Effector memory CD4-positive, alpha-beta T cell (primary cell): ENCODE measurements at places on chromosomes 13 and 19.

DNA sequence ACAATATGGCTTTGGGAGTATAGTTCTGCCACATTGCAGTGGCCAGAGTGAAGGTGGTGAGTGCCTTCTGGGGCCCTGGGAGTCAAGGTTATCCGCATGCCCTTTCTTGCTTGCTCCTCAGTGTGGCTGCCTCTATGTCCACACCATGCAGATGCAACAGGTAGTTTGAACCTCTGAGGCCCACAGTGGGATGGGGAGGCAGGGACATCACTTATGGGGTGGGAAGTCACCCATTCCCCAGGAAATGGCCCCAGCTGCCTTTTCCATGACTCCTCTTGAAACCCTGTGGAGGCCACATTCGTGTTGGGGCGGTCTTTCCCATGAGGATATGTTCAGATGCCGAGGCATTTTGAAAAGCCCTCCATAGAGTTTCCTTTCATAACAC, 20.0 kb upstream of the ALOX5AP start:
- no peak for DNase-seq

GRCh38 chr13:43629691-43630480, 156.9 kb downstream of the ENOX1 start:
- DNase-seq = no peak

DNA sequence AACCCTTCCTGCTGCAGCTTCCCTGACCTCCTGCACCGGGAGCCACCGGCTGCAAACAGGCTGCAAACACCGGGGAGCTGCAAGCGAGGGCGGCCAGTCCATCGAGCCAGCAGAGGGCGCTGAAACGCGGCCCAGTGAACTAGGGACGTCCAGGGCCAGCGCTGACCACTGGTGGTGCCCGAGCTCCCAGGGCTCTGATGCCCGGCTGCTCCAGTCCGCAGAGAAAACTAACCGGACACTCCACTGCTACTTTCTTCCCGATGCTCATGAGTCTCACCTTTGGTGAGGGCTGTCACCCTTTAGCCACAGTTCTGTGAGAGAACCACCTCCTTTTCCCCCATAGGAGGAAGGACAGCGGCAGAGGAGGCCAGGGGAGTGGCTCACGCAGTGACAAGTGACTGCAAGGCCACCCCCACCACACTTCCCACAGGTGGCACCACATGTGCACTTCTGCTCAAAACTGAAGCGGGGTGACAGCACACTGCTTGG, 82.8 kb upstream of the MTIF3 start:
- DNase-seq = no peak

GRCh38 chr13:51192348-51192747, 29.9 kb upstream of the FAM124A start:
- DNase-seq = no peak

DNA sequence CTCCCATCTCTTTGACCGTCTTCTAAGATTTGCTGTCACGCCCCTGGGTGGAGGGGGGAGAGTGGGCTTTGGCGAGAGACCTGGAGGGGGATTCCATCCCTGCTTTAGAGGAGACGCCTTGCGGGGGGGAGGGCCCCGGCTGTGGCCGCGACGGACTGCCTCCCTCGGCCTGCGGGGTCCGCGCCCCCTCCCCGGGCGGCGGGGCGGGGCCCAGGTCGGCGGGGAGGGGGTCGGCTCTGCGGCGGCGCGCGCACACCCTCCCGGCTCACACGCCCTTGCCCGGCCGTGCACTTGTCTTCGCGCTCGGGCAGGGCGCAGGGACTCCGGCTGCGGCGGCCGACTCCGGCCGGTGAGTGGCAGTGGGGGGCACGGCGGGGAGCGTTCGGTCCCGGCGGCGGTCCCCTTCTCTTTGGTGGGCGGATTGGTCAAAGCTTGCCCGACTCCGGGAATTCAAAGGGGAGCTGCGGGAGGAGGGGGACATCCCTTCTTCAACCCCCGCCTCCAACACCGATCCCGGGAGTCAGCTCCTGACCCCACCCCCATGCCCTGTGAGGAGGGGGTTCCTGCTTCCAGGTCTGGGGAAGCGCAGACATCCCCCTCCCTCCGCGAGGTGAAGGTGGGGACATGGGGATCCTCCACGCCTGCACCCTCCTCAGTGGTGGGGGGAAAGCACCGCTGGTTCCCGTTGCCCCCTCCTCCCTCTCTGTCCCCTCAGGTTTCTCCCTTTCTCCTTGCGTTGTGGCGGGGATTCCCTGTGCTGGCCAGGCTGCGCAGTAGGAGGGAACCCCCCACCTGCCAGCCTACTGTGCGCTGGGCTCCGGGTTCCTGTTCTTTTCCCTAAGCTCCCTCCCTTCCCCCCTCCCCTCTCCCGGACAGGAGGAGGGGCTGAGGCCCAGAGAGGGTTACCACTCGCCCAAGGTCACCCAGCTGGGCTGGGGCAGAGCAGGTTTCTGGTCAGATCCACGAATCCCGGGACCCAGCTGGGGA, 14.6 kb upstream of the KCNN1 start:
- no peak for DNase-seq

GRCh38 chr19:13844130-13844631, 32.8 kb upstream of the NANOS3 start:
- DNase-seq = no peak

DNA sequence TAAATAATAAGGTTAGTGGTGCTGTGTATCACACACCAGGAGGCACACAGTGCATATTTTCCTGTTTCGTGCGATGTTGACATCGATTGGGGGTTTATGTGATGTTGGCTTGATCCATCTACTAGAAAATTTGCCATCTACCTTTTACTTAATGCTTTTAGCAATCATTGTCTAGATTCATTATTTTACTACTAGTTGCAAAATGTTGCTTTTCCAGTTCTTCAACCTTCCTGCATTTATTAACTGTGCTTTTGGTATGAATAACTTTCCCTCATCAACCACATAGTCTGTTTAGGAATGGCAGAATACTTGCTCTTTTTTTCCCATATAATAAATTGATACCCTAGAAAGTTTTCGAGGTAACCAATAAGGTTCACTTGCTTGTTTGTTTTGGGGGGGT, 17.5 kb downstream of the C13orf42 start:
- no peak for DNase-seq

- no peak for DNase-seq
Measured at GRCh38 chr13:77565635-77566034, 30.1 kb downstream of the SCEL start.

DNA sequence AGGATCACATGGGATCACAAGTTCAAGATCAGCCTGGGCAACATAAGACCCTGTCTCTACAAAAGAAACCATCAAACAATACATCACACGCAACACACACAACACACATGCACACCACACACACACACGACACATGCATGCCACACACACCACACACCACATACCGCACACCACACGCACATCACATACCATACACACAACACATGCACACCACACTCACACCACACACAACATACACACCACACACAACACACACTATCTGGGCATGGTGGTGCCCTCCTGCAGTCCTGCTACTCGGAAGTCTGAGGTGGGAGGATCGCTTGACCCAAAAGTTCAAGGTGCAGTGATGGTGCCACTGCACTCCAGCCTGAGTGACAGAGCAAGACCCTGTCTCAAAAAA, 198.3 kb downstream of the USP12 start:
- DNase-seq = no peak

DNA sequence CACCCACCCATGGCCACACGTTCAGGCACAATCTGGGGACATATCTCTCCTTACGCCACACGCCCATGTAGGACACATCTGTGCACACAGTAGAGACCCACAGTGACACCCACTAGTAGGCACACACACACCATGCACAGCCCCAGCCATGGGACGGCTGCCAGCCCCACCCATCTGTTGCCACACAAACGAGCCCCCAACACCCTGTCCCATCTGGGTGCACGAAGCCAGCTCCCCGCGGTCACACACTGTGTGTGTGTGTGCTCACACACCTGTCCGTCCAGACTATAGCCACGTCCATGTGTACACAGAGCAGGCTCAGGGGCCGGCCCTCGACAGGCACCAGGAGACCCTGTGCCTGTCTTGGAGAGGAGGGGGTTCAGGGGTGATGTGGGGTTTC, 10.6 kb downstream of the ERFL start:
- no peak for DNase-seq

DNA sequence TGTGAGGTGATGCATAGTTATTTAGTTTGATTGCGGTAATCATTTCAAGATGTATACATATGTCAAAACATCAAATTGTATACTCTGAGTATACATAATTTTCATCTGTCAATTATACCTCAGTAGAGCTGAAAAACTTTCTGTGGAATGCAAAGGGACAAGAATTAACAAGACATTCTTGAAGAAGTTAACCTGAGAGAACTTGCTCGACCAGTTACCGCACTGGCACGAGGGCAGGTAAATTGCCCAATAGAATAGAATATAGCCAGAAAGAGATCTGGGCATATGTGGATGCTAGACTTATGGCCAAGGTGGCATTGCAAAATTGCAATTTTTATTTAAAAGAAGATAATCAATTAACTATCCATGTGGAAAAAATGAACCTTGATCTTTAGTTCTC, 42.3 kb upstream of the GJB6 start:
- DNase-seq = no peak

- DNase-seq = no peak
Measured at GRCh38 chr13:30017880-30018279, 167.5 kb upstream of the UBL3 start.

DNA sequence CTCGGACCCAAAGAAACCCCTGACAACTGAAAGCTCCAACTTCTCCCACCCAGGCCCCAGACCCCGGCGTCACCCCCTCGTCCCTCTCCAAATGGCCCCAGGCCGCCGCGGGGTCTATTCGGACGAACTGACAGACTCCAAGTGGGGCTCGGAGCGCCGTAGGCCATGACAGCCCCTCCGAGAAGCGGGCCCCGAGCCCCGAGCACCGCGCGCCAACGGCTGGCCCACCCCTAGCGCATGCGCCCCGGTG, 360 bp downstream of the DDX39A start:
- no peak for DNase-seq
